ENCODE measurements at places on chromosomes 12 and 14. TPM values are rescaled to one million over a fixed set of nuclear protein-coding genes. Genes with fewer than 3 reads are reported as not detected.
A peak's percentile ranks its signal among the peaks of the same experiment; 100 is the strongest.

GRCh38 chr14:36997843-36998242, 174.6 kb downstream of the SLC25A21 start:
- peak; percentile 14 for DNase-seq

DNA sequence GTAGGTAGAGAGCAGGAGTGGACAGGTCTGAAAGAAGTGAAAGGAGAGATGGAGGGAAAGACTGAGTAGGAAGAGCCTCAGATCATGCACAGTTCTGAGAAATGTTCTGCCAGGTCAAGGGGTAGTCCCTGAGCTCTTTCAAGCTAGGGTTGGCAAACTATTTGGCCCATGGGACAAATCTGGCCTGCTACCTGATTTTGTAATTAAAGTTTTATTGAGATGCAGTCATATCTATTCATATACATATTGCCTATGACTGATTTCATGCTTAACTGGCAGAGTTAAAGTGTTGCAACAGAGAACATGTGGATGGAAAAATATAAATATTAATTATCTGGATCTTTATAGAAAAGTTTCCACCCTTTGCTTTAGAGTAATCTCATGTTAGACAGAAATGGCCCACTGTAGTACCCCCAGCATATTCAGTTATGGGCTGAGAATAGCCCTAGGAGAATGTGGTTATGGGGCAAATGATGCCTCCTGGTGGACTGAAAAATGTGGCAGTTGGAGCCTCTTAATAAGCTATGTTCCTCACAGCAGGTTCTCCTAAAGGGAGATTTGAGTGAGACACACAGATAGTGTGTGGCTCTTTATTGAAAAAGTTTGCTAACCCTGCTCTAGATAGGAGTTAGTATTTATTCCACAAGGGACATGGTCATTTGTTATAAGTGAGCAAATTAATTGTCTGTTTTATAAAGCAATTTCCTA, 476.9 kb downstream of the LRIG3 start:
- no peak for DNase-seq

GRCh38 chr12:4595881-4596280, 33.9 kb downstream of the DYRK4 start:
- no peak for DNase-seq

The GARIN6 gene
- total RNA-seq = not detected

DNA sequence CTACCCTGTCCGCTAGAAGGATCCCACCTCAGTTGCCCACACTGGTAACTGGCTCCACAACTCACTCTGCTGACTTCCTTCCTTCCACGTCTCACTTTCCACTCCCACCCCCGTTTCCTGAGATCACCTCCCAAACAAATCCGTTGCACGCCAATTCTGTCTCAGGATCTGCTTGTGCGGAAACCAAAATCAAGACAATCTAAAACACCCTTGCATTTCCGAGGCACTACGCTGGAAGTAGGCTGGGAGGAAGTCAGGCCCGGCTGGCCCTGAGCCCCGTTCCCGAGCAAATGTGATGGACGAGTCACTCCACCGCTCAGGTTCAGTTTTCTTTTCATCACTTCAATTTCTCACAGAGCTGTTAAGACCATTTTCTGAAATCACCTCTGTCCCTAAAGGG, 23.1 kb downstream of the ABCB9 start:
- no peak for DNase-seq

The C12orf54 gene
- total RNA-seq = not detected

DNA sequence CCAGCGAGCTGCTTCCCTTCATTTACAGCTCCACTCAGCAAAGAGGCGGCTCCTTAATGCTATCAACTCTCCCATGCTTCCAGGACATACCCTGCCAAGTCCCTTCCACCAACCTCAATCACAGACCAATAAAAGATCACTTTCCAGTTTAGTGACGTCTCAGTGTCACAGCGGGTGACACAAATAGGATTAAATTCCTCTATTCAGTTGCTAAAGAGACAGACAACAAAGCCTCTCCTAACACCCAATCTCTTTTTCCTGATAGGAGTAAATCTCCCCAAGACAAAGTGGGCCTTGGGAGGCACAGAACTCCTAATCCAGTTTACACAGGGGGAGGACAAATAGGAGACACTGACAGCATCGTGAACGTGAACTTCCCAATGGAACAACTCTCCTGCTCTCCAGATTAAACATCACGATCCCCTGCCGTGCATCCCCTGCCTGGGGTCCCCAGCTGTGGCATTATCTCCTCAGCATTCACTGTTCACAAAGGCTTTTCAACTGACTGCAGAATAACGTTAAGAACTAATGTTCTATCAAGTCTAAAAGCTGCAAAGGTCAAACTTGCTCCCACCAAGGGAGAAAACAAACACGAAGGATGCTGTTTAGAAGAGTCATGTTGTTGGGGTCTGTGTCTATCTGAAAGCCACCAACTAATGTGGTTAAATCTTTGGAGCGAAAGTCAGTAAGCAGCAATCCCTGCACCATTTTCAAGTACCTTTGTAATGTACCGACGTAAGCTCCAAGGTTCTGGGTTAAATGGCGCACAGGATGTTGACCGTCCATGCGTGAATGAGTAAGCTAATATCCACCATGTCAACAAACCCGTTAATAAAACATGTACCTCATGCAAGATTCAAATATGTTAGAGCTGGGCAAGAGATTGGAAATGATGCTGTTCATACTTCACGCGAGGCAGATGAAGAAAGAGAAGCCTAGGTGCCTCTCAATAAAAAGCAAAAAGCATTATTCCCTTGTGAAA, 31.5 kb downstream of the TMEM132D start:
- no peak for DNase-seq

DNA sequence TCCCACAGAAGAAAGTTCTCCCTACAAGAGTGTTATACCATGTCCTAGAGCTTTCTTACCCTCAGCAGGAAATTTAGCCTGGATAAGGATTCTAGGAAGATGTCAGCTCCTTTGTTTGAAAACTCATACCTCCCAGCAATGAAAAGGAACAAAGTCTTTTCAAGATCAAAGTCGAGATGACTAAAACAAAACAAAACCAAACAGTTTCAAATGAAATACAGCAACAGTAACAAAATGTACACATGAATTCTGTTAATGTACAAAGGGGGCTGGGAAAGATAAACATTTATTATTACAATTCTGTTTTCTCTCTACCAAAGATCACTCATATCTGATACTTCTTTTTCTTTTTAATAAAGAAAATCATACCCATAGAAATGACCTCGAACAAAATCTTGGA, 36.8 kb downstream of the SPX start:
- DNase-seq = no peak

GRCh38 chr14:67999705-68000384, 180.3 kb downstream of the RAD51B start:
- DNase-seq = no peak

DNA sequence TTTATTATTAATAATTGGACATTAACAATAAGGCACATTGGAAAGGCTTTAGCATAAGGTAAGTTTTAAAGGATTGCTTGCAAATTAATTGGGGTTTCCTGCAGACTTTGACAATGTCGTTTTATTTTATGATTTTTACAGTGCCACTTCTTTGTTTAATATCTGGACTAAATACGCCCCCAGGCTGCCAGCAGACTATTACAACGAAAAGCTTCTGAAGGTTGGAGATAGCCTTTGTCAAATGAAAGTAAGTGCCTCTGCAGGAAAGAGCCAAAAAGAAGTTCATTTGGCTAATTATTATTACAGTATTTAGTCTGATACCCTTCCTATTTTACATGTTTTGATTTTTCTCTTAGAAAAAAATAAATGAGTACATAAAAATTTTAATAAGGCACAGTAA, 11.3 kb downstream of the CFAP54 start:
- DNase-seq = no peak

The RNASE3 gene
- total RNA-seq = not detected

The LMO3 gene
- total RNA-seq = 46.2 TPM

The NANOG gene
- total RNA-seq = 2.3 TPM

DNA sequence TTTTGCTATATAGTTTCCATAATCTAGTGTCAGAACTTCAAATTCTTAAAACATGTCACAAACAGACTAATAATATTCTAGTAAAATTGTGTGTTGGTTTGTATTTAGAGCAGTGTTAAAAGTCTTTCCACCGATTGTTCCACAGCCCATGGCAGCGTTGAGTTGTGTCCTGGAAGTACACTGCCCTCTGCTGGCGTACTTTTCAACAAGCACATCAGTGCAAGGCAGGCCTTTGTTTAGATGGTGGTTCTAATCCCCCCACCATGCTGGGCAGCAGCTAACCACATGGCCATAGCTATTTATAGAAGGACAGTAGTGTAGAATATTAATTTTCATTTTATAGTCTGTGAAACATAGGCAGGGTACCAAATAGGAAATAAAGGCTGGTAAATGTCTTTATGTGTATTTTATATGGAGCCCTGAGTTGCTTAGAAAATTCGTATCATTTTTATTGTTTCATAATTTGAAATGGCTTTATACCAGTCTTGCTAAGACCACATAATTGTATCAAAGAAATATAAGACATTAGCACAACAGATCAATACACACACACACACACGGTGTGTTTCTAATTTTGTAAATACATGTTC, 235.4 kb downstream of the SEC23A start:
- DNase-seq = peak; percentile 78

- DNase-seq = no peak
Observed at GRCh38 chr14:38339696-38340095, 83.8 kb upstream of the CLEC14A start.

The PKP2 gene
- 31.9 TPM for total RNA-seq
